Tibial artery (tissue), 4 donors: ENCODE measurements at places on chromosomes 5 and 9.

DNA sequence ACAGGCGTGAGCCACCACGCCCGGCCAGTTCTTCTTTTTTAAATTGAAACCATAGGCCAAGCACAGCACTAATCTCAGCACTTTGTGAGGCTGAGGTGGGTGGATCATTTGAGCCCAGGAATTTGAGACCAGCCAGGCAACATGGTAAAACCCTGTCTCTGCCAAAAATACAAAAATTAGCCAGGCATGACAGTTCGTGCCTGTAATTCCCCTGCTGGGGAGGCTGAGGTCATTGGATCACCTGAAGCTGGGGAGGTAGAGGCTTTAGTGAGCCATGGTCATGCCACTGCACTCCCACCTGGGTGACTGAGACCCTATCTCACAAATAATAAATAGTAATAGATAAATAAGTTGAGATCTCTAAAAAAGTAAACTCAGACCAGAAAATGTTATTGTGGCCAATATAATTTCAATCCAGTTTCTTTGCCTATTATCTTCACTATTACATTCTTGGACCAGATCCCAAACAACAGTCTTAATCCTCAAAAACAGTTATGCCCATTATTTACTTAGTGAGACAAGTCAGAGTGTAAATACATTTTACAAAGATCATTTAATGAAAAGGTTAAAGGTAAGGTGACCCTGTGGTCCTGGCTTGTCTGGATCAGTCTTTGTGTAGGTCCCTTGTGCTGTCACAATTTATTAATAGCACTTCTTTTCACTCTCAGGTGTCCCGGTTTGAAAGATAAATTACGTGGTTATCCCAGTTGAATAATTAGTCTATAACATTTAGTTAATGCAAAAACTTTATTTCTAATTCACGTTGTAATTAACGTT lies 53.6 kb downstream of the RAB24 start:
- no peak for DNase-seq

DNA sequence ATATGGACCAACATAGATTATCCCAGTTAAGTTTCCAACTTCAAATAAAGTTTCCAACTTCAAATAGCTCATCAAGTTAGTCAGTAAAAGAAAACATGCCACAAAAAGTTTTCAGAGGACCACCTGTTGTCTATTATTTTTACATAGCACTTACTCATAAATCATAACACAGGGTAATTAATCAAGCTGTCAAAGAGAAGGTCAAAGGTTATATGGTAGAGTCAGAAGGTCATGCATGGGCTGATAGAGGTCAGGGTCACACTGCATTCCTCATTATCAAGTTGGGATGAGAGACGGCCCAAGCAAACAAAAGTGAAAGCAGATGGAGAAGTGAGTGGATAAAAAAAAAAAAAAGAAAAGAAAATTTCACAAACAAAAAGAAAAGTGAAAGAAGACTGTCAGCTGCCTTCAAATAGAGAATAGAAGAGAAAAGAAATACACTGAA lies 145.5 kb upstream of the POU5F2 start:
- no peak for DNase-seq

GRCh38 chr5:166441-167372 lies 24.6 kb upstream of the LRRC14B start:
- DNase-seq: peak; percentile 25

GRCh38 chr9:8653111-8653510 lies 853.5 kb upstream of the DMAC1 start:
- no peak for DNase-seq

GRCh38 chr9:7363777-7364477 lies 435.7 kb downstream of the DMAC1 start:
- DNase-seq: no peak

- DNase-seq: no peak
These were observed 1.4 kb downstream of the PBX3 start for GRCh38 chr9:125748446-125749099.

DNA sequence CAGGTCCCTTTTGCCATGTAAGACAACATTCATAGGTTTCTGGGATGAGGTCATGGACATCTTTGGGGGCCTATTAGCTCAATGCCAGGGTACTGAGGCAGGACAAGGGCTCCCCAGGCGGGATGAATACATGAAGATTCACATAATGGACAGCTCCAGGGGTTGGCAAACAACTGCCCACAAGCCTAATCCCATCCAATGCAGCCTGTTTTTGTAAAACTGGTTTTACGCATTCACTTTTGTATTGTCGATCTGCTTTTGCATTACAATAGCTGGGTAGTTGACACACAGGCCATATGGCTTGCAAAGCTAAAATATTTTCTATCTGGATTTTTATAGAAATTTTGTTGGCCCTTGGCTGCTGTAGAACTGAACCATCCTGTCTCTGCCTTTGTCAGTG lies 248.5 kb upstream of the PANK3 start:
- no peak for DNase-seq

DNA sequence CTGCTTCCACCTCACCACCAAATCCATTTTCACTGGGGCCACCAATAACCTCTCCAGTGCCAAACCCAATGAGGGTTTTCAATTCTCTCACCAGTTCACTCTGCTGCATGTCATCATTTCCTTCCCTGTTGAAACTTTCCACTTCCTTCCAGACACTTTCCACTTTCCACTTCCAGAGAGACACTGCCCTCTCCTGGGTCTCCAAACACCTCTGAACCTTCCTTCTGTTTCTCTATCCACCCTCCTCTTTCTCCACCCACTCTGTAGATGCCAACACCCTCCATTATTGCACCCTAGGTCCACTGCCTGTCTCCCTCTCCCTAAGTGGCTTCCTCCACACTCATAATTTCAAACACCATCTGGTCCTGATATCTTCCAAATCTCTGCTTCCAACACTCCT lies 39.6 kb downstream of the PDE6A start:
- DNase-seq: no peak

- DNase-seq: no peak
These were observed 181.1 kb downstream of the PDZD2 start for GRCh38 chr5:31819926-31820516.

DNA sequence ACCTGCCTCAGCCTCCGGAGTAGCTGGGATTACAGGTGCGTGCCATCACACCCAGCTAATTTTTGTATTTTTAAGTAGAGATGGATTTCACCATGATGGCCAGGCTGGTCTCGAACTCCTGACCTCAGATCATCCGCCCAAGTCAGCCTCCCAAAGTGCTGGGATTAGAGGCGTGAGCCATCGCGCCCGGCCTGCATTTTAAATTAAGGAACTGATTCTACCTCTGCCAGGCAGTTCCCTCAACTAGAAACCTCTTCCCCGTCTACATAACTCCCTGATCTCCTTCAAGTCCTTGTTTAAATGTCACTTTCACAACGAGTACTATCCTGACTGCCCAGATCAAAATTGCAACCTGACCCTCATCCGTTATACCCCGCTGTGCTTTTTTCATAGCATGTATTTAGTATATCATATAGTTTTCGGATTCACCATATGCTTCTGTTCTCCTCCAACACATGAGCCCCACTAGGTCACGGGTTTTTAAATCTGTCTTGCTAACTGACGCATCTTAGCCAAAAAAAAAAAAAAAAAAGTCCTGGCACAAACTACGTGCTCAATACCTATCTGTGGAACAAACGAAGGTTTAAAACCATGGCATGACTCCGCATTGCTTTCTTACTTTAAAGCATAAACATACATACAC lies 858 bp upstream of the SOWAHA start:
- DNase-seq: peak; percentile 57

DNA sequence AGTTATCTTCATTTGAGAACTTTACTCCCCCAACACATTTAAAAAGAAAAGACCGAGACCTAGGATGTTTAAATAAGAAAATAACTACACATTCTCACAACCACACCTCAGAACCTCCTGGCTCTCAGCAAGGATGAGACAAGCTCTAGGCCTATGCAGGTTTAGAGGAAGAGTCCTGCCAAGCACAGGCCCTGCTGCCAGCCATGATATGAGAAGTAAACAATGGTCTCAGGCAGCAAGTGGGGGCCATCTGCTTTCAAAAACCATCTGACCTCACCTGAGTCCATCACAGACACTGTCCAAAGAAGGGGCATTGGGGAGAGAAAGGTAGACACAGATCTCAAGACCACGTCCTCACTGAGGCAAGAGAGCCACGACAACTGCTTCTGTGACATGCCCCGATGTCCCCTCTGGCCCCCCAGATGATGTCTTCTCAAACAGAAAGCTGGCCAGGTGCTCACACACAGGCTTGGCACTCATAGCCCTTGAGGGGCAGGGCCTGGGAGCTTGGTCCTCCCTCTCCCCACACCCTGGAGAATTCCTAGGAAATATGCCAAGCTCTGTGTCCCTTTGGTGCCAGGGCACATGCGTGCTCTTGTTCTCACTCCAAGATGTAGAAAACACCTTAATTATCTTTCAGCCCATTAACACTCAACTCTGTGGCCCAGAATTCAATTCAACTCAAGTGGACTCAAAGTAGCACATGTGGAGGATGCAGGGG lies 150.4 kb downstream of the FSTL4 start:
- DNase-seq: peak; percentile 27

GRCh38 chr5:96048763-96049162 lies 87.1 kb upstream of the ELL2 start:
- no peak for DNase-seq

DNA sequence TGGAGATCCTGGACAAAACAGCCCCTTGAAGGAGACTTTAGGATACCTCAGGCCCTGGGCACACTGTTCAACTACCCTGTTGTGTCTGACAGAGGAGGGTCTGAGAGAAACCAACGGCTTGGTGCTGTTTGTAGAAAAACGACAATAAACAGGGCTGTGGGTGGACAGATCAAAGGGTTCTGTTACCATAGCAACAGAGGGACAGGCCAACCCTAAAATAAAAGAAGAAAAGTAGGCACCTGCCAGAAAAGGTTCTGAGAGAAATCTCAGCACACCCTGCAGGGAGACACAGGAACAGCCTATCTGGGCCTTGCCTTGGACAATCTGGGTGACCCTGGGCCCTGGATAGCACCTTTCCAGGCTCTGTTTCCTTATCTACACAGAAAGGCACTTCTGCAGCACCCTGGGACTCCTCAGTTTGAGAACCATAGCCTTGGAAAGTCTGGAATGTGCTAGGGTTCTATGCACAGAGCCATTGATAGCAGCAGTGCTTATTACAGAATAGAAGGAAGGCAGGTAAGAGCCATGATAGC lies 104.8 kb upstream of the TBC1D2 start:
- no peak for DNase-seq

DNA sequence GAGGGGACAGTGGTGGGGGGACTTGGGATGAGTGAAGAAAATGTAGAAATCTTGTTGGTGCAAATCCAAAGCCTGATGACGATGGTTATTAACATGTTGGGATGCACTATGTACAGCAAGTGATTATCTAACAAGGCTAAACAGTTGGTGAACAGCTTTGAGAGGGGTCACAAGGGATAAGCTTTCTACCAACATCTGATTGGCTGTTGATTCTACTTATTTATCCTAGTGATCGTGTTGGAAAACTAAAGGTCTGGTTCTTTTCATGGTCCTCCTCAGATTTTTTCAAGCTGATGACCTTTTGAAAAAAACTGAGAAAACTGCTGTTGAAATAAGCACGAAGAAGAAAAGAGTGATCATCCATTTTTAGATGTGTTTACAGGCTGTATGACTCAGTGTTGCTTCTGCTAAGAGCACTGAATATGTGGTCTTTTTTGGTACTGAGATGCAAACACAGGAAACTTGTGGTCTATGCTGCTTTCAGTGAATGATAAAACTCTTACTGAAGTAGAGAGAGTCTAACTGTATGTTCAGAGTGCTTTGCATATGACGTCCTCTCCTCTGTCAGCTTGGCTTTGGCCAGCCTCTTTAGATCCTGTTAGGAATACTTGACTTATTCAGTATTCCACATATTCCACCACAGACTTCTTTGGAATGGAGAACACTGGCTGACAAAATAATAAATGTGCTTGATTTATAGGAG lies 174.8 kb downstream of the SLF1 start:
- no peak for DNase-seq

- no peak for DNase-seq
These were observed 91.4 kb upstream of the ZNF462 start for GRCh38 chr9:106771608-106772007.

DNA sequence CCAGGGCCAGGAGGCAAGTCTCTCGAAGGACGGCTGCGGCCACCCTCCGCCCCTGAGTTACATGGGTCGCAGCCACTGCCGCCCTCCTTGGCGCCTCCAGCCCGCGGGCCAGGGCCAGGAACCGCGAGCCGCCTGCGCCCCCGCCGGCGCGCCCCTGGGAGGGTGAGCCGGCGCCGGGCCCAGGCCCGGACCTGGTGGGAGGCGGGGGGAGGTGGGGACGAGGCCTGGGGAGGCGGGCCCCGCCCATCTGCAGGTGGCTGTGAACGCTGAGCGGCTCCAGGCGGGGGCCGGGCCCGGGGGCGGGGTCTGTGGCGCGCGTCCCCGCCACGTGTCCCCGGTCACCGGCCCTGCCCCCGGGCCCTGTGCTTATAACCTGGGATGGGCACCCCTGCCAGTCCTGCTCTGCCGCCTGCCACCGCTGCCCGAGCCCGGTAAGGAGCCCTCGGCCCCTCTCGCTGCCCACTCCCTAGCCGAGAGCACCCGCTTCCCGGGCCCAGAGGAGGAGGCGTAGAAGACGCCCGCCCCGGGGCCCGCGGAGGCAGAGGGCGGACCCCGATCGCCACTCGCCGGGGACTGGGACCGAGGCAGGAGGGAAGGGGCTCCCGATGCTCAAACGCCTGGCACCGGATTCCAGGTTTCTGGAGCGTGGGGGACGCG lies at the start of gene ASS1:
ASS1 (plus strand) TSS at position 397 of the 657 bp plus-strand sequence. CDS start 7,268 bp downstream, outside the sequence.
- DNase-seq: peak; percentile 87

DNA sequence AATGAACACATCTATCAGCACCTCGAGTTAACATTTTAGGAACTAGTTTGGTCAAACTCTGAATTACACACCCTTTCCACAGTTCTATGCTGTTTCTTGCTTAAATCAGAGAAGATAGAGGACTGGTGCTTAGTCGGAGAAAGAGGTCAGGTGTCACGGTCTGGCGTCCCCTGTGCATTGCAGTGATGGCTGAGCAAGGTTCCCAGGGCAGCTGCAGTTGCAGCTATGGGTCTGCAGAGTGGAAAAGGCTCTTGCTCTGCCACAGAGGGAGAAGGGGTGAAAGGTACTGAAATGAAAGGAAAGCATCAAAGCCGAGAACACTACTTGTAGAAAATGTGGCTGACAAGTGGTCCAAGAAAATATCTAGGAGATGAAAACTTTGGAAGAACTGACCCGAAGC lies 25.2 kb upstream of the SH3RF2 start:
- DNase-seq: no peak

GRCh38 chr5:156120777-156121176 lies 206.2 kb upstream of the SGCD start:
- no peak for DNase-seq

- no peak for DNase-seq
These were observed 144.5 kb downstream of the GCNT1 start for GRCh38 chr9:76603448-76603895.

GRCh38 chr5:6311568-6312501 lies 66.5 kb downstream of the MED10 start:
- DNase-seq: no peak

- no peak for DNase-seq
These were observed 92.4 kb downstream of the TMEM215 start for GRCh38 chr9:32875748-32876147.

DNA sequence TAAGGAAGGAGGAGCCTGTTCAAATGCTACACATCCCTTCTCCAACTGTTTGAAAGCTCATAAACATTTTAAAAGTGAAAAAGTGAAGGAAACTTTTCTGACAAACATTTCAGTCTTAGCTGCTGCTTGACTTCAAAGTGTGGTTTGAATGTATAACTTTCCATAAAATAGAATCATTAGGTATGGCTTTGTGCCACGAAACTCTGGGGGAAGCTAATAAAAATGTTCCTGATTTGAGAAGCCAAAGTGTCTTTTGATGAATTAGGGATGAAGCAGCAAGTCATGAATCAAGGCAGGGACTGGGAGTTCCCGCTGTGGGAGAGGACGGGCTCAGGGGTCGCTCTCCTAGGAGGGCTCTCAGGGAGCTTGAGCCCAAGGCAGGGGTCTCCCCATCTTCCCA lies 15.3 kb downstream of the MVB12B start:
- no peak for DNase-seq

GRCh38 chr5:9626955-9627354 lies 3.2 kb downstream of the TAS2R1 start:
- no peak for DNase-seq
